ENCODE measurements at places on chromosomes 4 and X. TPM values are rescaled to one million over a fixed set of nuclear protein-coding genes. Genes with fewer than 3 reads are reported as not detected.

Gene XAGE1B
- 0.54 TPM for total RNA-seq

Gene CT45A5
- total RNA-seq: not detected

Gene EVC2
- 4.7 TPM for total RNA-seq

Gene CT83
- total RNA-seq: not detected

Gene DIPK2B
- total RNA-seq: 31.9 TPM

Gene USP27X
- total RNA-seq: 4.2 TPM

Gene HSFX2
- total RNA-seq: not detected

DNA sequence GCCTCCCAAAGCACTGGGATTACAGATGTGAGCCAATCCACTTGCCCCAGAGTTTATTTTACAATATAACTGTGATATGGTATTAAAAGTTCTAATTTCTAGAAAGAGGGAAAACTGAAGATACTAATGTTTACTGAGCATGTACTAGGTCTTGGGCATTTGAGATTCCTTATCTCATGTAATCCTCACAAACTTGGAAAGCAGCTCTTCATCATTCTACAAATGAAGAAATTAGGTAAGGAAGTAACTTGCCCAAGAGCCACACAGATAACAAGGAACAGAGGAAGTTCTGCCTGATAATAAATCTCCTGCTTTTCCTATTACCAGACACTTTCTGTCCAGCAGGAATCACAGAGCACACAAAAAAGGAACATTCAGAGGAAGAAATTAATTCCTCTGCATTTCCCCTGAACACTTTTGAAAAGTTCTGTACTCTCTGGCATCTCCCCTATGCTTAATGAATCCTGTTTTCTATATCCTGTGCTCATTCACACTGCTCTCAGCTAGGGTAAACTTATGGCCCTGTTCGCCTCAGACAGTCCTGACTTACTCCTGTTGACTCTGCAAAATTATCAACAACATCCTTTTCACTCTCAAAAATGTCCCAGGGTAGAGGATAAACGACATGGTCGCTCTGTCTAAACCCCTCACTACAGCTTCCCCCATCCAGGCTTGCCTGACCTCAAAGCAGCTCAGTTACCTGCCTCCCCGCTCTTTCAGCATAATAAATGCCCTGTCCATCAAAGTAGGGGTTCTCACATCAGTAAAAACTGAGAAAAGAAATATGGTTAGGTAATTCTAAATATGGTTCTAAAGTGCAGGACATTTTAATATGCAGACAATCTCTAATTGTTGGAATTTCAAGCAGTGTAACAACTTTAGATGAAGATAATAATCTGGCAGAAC, 13.6 kb downstream of the SH3RF1 start:
- no peak for DNase-seq

DNA sequence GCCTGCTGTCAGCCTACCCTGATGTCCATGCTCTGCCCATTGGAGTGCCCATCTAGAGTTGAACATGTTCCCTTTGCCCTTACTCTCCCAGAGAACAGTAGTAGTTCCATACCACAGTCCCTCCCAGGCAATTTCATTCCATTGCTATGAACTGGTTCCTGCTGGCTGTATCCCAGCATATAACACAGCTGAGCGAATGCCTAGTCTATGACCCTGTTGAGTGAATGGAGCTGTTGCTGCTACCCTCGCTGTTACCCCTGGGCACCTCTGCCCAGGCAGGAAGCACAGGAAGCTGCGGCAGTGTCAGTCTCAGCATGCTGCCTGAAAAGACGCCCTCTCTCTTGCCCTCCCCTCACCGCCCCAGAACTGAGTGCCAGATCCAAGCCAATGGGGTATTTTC, 73.3 kb downstream of the SOX3 start:
- DNase-seq: no peak

GRCh38 chr4:139740531-139741041, 75.0 kb downstream of the MGST2 start:
- peak; percentile 76 for DNase-seq

DNA sequence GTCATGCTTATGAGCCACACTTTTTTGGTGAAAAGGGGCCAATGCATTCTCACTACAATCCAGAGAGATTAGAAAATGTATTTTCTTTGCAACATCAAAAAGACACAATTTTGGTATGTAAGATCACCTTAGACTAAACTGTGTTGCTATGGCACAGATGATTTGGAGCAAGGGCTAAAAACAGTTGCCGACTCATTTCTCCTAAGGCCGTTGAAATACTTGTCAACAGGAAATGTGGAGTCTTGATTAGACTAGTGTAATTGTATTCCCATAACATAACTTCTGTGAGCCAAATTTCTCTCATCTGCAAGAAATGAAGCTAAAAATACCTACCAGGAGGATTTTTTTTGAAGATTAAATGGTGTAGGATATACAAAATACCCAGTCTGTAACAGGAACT, 2547.7 kb downstream of the ARAP2 start:
- no peak for DNase-seq

DNA sequence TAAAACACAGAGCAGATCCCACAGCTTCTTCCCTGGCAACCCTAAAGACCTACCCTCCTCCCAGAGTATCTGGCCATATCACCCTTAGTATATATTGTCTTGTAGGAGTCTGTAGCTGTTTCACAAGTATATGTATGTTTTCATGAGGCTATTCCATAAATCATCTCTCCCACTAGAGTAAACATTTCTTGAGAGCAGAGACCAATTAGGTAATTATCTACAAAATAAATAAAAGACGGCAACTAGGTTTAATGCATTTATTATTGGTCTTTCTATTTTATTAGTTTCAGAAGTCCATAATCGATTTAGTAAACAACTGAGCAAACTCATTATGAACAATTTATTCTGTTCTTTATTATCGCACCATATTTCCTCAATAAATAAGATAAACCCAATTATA, 7.0 kb downstream of the ACOT9 start:
- DNase-seq: no peak

DNA sequence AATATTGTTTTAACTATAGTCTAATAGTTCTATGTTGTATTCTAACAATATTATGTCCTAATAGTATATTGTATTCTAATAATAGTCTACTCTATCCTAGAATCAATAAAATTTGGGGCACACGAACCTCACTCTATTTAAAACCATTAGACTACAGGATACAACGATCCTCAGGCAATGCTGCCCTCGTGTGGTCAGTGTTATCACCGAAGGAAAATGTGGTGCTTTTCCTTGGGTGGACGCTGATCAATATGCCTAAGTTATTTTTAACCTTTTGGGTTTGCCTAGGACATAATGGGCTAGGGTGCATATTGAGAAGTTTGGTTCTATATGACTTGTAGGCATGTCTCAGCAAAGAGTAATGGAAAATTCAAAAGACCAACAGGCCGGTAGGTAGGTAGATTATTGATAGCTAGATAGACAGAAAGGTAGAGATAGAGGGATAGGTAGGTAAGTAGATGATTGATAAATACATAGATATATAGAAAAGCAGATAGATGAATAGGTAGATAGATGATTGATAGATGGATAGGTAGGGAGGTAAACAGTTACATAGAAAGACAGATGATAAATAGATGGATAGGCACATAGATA, 75.1 kb downstream of the PRKX start:
- DNase-seq: no peak

GRCh38 chrX:34642849-34643248, 14.2 kb downstream of the TMEM47 start:
- DNase-seq: no peak

DNA sequence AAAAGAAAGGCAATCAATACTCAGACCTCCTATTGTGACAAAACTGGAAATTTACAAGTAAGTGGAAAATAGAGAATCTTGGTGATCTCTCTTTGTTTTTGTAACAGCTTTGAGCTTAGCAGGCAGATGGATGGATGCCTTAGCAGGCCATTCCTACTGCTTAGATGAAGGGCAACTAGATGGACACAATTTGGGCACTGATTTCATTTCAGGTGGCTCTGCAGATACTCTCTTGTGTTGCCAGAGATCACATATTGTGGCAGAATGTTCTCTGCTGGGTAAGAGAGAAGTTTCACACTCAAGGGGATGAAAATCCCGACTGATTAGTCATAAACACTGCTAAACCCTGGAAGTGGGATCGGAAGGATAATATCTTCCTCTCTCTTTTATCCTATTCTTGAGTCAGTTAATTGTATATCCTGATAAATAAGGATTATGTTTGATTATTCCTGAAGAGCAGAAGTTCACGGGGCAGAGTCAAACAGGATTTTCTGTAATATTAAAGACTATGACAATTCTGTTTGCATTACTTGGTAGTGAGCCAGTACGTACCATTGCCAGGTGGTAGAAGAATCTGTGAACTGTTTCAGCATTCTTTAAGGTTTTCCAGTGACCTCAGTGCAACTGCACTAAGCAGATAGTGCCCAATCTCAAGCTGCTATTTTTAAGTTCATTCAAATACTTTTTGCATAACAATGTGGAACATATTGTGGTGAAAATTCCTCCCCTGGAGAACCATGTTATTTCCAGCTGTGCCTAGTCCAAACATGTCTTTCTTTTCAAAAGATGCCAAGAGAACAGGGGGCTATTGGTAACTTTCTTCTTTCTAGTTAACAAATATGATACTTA, 974.3 kb downstream of the FSTL5 start:
- DNase-seq: no peak

DNA sequence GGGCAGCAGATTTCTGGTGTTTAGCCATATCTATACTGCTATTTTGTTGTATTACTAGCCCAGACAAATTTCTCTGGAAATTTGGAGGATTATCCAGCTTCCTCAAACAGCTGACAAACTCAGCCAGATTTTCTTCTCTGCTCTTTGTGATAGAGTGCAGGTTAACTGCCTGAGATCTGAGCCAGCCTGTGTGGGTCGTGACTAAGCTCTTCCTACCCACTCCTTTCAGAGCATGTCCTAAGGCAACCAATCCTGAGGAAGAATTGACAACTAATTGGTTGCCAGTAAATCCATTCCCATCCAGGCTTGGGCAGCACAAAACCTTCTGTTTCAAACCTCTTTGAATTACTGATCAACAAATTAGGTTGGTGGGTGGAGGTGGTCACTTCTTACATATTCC, 2.5 kb upstream of the GABRA2 start:
- no peak for DNase-seq

DNA sequence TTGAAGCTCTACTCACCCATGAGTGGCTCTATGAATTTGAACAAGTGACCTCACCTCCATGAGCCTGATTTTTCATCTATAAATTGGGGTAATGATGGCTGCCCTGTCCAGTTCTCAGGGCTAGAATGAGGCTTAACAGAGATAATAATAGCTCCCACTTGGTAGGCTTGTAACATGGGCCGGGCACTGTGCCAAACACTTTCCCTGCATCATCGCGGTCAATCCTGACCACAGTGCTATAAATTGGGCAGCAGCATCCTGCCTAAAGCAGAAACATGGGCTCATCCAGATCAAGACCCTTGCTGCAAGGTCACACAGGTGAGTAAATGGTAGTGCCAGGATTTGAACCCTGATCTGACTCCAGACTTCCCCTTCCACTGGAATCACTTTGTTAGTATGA, 12.8 kb downstream of the APLN start:
- DNase-seq: no peak

DNA sequence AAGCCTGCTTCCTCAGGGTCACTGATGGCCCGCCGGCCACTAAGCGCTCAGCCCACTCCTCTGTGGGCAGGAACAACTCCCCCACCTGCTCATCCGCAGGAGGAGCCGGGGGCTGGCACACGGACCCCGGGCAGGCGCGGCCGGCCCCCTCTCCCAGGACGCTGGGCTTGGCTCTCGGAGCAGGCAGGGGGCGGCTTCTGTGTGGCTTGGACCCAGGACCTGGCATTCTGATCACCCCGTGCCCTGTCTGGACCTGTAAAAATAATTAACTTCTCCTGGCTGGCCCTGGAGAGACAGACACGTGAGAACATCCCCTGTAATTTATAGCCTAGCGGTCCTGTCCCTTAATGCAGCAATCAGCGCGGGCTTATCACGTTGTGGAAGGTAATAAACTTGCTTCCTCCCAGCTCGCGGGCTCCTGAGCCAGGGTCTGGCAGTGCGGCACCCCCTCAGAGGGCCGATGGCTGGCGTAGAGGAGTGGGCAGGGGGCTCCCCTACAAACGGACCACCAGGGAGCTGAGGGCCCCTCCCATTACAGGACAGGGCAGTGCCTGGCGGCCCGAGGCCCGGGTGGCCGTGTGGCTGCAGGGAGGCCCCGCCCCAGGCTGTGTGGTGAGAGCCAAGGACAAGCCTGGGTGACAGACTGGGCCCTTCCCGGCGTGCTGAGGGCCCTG, 84.5 kb upstream of the NKX1-1 start:
- DNase-seq: peak; percentile 45

- no peak for DNase-seq
Observed at GRCh38 chrX:139559383-139560042, 29.0 kb downstream of the F9 start.

All from upper lobe of left lung (tissue), 6 donors.